ENCODE measurements at places on chromosomes 2 and 18.

GRCh38 chr2:240799033-240799820, 20.8 kb downstream of the KIF1A start:
- no peak for DNase-seq

- no peak for DNase-seq
Measured at GRCh38 chr2:159227467-159227866, 59.0 kb downstream of the WDSUB1 start.

DNA sequence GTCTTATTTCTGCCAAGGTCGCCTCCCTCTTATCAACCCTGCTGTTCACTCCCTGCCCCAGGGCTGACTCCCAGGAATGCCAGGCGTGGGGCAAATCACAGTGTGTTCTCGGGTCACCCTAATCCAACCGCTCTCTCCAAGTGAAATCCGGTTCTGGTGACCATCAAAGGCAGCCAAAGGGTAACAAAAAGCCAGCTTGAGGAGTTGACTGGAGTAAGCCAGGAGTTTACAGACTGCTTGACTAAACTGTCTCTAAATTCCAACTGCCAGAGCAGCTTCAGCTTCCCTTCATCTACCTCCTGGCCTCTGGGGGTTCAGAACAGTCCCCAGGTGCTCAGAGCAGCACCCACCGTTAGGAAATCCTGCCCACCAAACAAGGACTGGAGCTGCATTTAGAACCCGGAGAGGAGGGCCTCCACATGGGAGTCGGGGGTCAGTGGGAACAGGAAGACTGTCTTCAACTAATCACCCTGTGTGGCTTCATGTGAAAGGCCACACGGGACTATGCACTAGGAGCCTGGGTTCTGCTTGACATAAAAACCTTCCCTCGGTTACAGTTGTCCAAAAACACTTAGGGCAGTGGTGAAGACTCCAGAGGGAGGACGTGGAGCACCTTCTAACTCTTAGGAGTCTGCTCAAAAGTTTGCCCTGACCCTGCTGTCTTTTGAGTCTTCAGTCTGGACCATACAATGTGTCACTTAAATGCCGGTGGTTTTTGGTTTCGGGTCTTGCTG, 24.2 kb upstream of the MCFD2 start:
- no peak for DNase-seq

GRCh38 chr2:86455181-86455580, 14.0 kb downstream of the KDM3A start:
- DNase-seq: no peak

- no peak for DNase-seq
Measured at GRCh38 chr2:69683170-69683971, 39.8 kb upstream of the AAK1 start.

DNA sequence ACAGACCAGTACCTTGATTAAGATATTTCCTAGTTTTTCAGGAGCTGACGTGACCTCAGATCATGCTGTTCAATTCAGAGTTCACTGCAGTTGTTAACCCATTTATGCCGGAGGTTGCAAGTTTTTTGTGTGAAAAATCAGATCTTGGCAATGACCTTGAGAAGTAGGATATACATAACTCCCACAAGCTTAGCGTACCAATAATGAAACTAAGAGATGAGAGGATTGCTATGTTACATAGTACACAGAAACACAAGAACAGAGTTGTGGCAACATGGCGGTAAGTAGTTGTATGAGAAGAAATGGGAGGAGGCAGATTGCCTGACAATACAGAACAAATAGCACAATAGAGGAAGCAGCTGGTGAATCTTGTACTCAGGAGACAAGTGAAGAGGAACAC, 39.1 kb downstream of the PPIG start:
- no peak for DNase-seq

- no peak for DNase-seq
Measured at GRCh38 chr18:56200381-56200911, 437.9 kb downstream of the TXNL1 start.

- no peak for DNase-seq
Measured at GRCh38 chr2:178644919-178645318, 162.3 kb downstream of the TTN start.

DNA sequence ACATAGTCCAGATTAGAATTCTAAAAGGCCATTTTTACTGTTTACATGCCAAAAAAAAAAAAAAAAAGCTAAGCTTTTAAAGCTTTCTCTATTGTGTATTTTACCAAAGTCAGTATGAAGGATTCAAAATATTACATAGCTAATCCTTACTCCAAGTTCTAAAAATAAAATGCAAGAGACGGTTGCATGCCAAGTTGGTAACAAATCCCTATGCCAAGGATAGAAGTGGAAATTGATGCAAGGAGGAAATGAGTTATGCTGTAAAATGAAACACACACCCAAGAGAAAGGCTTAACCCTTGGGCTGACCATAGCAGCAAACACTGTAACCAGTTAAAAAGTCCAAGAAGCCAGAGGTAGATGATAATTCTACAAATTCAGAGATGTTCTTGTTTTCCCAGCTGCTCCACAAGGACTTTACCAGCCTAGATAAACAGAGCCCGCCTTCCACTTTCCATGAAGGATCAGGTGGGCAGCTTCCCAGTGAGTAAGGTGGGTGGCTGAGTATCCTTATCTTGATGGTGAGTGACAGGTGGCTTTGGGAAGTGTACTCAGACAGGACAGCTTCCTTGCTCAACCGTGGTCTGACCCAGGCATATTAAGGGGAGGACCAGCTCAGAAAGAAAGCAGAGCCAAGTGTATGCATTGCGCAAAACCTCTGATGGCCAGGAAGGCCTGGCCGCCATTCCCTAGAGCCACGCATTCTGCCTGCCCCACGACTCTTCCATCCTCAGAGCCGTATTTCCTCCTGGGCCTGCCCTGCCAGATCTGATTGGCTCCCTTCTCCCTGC, 34.4 kb downstream of the ATP8B1 start:
- no peak for DNase-seq

GRCh38 chr2:42978887-42979415, 186.6 kb upstream of the HAAO start:
- DNase-seq: no peak

GRCh38 chr2:96241900-96242611, 23.7 kb downstream of the TMEM127 start:
- DNase-seq: peak; percentile 51

- DNase-seq: no peak
Measured at GRCh38 chr2:236321415-236321814, 57.2 kb upstream of the ASB18 start.

DNA sequence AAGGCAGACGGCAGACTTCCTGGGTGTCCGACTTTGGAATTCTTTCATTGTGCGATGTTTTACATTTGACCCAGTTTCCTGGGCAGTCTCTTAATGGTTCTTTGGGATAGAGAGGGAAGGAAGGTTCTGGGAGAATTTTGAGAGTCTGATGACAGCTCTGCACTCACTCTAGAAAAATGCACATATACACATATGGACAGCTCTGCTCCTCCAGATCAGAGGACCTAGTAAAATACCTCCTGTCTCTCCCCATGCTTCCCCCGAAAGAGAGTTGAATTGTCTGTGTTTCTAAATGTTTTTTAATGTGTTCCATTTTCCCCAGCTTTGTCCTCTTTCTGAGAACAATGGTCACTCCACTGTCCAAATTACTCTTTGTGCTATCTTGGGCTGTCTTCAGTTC, 102.0 kb upstream of the CXCR4 start:
- DNase-seq: no peak

DNA sequence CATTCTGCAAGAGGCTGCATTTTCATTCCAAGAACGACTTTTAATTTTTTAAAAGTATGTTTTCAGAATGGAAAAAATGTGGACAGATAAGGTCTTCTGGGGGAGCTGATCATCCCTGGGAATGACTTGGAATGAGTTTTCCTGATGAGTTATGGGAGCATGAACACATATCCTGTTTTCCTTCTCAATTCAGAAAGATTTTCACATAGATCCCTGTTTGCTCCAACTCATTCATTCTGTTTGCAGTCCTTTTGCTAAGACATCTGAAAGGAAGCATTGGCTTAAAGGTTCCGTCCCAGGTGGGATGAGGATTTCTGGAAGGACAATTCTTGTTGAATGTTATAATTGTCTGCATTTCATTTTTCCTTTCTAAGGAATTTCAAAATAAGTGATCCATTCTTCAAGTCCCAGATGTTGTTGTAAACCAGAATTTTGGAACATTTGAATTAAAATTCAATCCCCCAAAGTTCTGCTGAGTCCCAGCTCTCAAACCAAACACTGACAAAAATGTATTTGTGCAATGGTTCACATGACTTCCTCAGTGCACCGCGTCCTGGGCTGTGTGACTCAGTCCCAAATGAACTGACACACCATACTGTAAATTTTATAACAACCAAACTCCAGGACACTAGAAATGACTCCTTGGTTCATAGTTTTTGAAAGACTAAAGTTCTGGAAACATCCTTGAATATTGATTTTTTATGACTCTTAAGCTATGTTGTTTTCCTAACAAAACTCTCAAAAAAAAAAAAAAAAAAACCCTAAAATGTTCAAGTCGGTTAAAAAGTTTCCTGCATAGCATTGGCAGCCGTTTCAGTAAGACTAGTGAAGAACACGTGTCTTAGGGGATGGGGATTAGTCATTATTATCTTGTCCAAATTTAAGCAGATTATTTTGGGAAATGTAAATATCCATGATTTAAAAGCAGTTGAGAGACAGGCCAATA, 281.8 kb upstream of the TCF4 start:
- DNase-seq: no peak

- no peak for DNase-seq
Measured at GRCh38 chr2:212357606-212358005, 181.0 kb downstream of the ERBB4 start.

- DNase-seq: no peak
Measured at GRCh38 chr2:40352041-40352702, 99.7 kb downstream of the SLC8A1 start.

- no peak for DNase-seq
Measured at GRCh38 chr2:98476192-98476868, 31.7 kb downstream of the INPP4A start.

DNA sequence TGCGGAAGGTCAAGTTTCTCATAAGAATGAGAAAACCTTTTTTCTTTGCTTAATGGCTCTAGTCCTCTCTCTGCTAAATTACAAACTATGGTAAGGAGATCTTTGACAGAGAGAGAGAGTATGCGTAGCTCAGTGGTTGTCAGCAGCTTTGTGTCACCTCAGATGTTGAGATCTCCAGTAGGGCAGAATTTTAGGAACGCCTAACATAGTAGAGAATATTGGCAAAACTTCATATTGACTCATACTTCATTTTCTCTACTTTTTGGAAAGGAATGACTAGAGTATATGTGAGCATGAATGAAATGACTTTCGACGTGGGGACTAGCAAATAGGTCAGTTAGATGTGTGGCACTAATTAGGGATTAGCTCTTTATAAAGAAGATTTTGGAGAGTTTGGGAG, 64.0 kb downstream of the WDR7 start:
- DNase-seq: no peak

- no peak for DNase-seq
Measured at GRCh38 chr2:186853951-186854350, 5.0 kb upstream of the ZSWIM2 start.

DNA sequence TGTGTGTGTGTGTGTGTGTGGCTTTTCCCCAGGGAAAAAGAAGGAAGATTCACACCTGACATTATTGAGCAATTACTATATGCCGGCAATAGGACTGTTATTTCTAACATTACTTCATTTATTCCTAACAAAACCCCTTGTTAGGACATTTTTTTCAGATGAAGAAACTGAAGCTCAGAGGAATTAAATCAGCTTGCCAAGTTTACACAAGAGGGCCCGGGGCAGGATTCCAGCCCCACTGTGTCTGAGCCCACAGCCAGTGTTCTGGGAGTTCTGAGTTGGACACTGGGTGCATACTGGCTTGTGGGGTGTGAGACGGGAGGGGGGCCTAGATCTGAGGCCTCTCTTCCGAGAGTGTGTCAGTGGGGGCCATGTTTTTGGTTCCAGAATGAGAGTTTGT, 9.9 kb downstream of the TOGARAM2 start:
- DNase-seq: no peak

GRCh38 chr2:105760191-105760590, 15.5 kb downstream of the NCK2 start:
- no peak for DNase-seq

DNA sequence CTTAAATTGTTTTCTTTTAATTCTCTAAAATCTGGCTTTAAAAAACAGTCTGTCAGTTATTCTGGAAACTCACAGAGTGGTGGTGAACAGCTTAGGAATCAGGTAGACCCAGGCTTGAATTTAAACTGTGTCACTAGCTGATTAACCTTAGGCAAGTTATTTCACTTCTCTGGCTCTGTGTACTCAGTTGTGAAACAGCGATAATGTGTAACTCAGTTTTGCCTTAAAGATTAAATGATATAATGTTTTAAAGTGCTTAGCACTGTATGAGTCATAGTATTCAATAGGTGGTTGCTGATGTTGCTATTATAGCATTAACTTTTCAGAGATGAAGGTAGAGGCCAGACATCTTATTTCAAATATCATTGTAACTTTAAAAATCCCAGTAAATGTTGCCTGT, 40.7 kb downstream of the PKP4 start:
- DNase-seq: no peak

DNA sequence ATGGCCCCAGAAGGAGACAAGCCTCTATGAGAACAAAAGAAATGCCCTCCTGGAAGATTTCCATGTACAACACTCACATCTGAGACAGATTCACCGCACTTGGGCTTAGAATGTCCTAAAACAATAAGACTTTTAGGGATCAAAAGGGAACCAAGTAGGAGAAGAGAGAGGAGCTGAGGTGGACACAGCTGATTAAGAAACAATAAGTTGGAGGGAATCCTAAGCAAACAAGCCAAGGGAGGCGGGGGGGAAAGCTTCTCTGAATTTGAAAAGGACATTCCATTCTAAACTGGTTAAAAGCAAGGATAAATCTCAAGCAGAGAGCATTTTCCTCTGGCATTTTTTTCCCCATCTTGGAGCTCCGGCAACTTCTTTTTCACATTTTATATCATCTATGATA, 9.9 kb downstream of the ACVR1 start:
- no peak for DNase-seq

DNA sequence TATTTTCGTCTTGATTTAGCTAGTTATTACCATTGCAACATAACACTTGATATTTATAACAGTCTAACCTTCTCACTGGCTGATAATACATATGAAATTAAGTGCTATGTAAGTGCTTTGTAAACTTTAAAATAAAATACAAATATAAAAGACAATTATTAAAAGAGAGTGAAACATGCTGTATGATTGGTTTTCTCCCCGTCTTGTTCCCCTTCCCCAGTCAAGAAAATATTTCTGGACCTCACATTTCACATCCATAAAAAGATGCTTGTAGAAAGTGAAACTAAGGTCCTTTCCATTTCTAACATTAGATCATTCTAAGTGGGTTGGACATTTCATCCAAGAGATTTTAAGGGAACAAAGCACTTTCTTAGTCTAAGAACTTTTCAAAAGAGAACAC, 310.2 kb upstream of the LRATD1 start:
- no peak for DNase-seq

DNA sequence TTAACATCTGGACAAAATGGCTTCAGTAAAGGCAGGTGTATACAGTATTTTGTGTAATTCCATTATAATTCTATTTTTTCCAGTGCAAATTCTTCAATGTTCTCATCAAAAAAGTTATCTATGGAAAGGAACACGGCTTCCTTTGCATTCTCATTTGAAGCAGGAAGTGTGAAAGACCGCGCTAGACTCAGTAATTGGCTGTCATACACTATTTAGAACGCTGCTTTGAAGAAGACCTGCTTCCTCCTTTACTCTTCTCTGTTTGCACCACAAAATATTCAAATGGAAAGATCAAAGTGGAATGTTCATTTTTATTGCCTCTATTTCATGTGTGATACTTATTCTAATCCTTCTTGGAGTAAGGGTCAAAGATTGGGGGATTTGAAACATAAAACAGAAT, 883.7 kb downstream of the TSN start:
- no peak for DNase-seq

Measured in stimulated activated CD4-positive, alpha-beta T cell treated with anti-CD3 and anti-CD28 coated beads, Interleukin-15, amount 100 ng/mL, for 48 hours (primary cell).